ENCODE measurements at places on chromosomes 13 and 19.

GRCh38 chr13:91119643-91120042 lies 227.8 kb upstream of the MIR17HG start:
- DNase-seq, result no peak

DNA sequence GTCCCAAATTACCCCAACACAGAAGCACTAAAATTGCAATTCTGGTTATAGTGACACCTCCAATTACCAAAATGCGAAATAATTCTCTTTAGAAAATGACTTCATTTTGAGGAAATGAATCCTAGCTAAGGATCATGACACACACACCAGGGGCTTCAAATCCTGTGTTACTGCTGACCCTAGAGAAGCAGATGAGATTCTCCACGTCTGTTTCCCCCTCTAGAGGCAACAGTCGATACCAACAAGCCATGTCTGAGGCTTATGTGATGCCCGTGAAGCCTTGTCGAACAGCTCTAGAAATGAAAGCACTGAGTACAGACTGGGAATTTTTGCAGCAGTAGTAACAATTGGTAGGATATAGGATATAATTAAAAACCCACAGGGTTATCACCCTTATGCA lies 153.6 kb upstream of the TMTC4 start:
- DNase-seq, result no peak

DNA sequence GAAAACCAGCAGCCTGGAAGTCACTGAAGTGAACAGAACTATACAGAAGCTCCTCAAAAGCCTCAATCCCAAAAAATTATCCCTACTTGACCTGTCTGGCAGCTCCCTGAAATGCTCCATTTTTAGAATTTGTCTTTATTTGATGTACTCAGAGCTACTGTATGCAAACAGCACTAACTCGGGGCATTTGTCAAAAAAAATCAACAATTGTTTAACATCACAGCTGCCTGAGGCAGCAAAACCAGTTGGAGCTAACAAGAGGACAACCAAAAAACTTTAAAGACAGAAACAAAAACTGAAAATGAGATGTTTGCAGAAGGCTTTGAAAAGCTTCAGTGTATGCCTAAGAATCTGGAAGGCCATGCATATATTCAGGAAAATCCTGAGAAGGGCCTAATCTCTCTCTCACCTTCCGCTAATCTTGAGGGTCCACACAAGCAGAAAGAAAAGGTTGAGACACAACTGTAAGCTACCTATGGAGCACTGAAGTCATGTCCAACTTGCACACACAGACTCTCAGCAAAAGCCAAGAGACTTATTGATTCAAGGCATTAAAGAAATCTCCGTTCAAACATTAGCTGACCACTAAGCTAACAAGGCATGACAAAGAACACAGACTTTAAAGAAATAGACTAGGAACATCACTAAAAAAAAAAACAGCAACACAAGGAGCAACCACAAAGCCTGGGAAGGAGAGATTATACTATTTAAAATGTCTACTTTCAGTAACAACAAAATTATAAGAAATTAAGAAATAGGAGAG lies 16.1 kb downstream of the VWA8 start:
- DNase-seq, result no peak

DNA sequence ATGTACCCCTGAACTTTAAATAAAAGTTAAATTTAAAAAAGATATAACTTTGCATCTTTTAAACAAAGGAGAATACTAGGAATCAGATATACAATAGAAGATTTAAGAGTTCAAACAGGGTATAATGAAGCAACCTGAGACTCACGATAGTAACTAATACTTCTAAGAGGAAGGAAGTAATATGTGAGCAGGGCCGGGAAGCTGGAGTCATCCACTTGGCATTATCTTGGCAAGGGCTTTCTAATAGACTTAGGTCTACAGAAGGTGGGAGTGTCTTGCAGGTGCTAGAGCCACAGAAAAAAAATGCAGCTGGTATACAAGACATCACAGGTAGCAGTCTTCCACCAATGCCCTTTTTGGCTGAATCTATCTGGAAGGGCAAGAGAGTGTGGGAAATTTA lies 231.9 kb downstream of the KCTD12 start:
- no peak for DNase-seq

DNA sequence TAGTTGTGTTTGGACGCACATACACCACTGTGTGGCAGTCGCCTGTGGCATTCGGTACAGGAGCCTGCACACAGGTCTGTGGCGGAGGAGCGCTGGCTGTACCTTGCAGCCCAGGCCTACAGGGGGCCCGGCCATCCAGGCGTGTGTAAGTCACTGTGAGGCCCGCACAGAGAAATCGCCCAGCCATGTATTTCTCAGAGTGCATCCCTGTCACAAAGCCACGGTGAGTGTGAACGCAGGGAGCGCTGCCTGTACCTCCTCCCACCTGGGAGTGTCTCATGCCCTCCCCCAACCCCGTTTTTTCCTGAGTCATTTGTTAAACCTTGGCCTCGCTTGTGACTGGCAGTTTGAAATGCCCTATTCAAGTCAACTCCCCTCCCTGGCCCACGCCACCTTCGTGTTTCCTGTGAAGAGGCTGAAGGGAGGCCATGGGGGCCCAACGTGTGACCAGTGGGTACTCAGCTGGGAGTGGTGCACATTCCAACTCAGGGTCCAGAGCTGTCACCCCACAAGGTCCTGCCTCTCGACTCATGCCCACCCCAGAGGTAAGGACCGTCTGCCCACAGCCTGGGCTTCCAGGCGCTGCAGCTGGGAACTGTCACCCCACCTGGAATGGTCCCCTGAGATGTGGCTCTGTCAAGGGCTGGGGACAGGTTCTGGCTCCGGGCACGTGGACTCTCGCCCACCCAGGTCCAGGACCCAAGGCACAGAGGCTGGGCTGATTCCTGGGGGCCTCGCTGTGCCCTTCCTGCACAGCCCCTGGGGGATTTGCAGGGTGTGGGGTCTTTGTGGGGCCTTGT lies 11.6 kb upstream of the RASA3 start:
- no peak for DNase-seq

All from GM23248 (cell line).